ENCODE measurements at places on chromosomes 6 and 20.
A peak's percentile ranks its signal among the peaks of the same experiment; 100 is the strongest.

GRCh38 chr20:31962761-31963160, 5.2 kb upstream of the XKR7 start:
- no peak for DNase-seq

GRCh38 chr6:54204921-54205591, 93.8 kb downstream of the MLIP start:
- DNase-seq: no peak

- DNase-seq: no peak
Observed at GRCh38 chr20:5041433-5041832, 40.1 kb upstream of the SLC23A2 start.

DNA sequence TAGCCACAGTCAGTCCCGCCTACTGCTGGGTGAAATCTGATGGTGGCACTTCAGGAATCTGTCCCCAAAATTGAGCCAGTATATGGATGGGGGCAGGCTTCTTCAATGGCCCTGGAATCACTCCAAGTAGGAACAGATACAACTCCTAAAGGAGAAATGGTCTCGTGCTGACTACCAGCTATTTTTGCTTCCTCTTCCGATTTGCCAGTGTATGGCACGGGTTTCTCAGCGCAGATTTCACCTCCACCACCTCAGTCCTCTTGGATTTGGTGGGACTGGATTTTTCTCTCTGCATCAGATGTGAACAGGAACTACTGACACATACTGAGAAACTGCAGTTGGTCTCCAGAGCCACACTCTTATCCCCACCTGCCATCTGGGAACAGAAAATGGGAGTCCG, 27.2 kb downstream of the PNPLA1 start:
- DNase-seq: no peak

- DNase-seq: no peak
Observed at GRCh38 chr20:63610581-63611435, 16.1 kb downstream of the GMEB2 start.

DNA sequence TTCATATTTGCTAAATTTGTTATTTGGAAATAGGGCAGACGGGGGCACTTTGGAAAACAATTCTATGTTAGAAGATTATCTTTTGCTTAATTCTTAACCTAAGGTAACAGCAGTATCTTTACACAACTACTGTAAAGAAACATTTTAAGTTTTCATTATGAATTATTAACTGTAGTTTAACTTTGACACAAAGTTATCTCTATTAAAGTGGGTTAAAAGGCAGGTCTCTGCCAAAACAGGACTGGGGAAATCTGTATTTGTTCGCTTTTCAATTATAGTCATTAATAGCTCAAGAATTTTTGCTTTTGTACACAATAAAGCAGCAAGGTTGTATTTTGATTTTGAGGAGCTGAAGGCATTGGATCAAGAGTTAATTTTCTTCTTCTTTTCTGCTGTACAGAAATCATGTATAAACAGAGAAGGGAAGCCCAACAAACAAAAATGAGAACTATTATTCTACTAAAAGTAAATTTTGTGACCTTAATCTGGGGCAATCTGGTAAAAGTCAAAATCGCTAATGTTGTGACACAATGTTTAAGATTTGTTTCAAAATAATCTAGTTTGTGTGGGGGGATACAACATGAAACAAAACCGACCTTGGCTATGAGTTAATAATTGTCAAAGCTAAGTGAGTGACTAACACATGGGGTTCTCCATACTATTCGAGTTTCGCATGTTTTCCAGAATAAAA, 2.9 kb downstream of the STAU1 start:
- DNase-seq: no peak

DNA sequence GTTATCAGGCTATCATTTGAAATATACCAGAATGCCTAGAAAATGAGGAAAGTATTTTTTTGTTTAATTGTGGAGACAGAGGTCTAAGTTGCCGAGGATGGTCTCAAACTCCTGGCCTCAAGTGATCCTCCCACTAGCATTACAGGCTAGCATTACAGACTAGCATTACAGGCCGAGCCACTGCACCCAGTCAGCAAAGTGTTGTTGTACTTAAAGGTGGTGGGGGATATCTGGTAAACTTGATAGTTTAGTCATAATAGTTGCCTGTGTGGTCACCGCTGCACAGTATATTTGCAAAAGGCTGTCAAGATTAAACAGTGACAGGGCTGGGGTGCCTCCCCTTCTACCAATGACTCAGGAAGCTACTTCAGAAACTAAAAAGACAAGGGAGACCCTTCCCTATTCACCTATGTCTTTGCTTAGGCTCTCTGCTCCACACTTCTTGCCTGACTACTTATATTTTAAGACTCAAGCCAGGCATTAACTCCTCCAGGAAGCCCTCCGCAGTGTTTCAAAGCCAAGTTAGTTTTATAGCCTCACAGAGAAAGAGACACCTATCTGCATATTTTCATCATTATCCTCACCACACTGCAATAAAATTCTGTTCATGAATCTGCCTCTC, 3.1 kb upstream of the AKIRIN2 start:
- DNase-seq: no peak

DNA sequence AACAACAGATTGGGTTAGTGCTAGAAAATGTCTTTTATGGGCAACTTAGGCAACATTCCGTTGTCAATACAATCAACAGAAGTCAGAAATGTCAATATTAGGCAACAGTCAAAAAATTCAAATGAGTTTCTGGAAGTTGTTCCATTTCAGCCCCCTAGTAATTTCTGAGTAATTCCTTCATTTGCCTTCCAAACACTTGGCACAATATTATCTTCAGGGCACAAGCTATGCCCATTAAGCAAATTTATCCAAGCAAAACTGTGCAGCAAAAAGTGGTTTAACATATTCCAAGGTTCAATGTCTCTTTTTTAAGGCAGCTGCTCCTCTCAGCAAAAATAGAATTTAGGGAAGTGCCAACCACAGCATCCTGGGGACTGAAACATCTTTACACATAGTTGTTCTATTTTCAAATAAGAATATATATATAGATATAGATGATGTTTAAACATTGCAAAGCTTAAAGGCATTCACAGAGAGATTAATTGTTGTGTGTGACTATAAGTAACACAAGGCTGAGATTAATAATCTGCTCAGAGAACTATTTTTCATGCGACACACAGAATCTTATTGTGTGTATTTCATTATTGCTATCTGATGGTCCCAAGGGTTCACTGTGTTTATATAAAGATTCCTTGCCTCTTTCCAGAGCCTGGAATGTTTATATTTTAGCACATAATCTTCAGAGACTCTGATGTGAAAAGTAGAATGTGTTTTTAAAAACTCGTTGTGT, 75.2 kb upstream of the ADTRP start:
- peak; percentile 14 for DNase-seq

DNA sequence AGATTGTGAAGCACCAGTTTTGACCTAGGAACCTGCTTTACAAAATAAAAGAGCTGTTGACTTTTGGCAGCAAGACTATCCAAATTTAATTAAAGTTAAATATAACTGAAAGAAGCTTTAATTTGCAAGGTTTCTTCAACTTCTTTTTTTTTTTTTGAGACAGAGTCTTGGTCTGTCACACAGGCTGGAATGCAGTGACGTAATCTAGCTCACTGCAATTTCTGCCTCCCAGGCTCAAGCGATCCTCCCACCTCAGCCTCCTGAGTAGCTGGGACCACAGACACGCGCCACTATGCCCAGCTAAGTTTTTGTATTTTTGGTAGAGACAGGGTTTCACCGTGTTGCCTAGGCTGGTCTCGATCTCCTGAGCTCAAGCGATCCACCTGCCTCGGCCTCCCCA, 13.7 kb upstream of the CSE1L start:
- no peak for DNase-seq

- peak; percentile 54 for DNase-seq
Observed at GRCh38 chr6:149628875-149629510, 19.5 kb downstream of the KATNA1 start.

- DNase-seq: no peak
Observed at GRCh38 chr20:46139266-46139889, 21.3 kb downstream of the CD40 start.

- no peak for DNase-seq
Observed at GRCh38 chr6:169641461-169642085, 60.3 kb downstream of the WDR27 start.

GRCh38 chr6:36131511-36132245, 1.4 kb downstream of the MAPK13 start:
- DNase-seq: peak; percentile 28

GRCh38 chr6:79234150-79235022, at the start of gene HMGN3:
HMGN3 (minus strand) TSS chr6:79234682.
- peak; percentile 96 for DNase-seq

GRCh38 chr6:14656649-14657048, 539.1 kb downstream of the CD83 start:
- no peak for DNase-seq

DNA sequence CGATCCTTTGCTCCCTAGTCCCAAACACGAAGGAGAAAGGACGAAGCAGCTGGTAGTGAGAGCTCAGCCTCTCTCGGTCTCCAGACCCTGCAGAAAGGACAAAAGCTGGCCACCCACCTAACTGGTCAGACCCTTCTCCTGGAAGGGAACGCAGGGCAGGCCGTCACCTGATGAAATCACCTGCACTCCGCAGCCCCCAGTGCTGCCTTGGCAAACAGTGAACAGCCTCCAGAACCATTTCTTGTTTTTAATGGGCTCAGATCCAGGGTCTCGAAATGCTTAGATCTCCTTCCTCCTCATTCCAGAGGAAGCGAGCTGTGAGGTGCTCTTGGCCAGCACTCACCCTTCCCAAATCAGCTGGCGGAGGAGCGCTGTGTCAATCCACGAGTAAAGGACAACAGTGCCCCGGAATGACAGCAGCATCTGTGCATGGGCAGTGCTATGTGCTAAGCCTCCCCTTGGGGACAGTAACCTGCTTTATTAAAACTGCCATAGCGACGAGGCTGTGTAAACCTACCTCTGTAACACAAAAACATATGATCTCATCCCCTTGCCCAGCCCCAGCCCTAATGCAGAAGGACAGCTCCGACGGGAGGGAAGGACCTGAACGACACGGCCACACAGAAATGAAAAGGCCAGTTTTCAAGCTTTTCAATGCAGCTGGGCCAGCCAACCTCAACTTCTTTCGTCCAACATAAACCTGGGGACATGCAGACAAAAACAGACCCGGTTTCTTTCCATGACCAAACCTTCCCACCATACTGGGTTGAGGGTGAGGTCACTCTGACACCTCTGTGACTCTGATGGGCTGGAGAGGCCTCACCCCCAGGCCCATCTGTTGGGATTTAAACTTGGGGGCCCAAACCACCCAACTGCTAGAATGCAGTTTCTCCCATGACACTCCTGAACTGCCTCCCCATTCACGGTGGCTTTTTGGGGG, 43.3 kb downstream of the SULF2 start:
- no peak for DNase-seq

DNA sequence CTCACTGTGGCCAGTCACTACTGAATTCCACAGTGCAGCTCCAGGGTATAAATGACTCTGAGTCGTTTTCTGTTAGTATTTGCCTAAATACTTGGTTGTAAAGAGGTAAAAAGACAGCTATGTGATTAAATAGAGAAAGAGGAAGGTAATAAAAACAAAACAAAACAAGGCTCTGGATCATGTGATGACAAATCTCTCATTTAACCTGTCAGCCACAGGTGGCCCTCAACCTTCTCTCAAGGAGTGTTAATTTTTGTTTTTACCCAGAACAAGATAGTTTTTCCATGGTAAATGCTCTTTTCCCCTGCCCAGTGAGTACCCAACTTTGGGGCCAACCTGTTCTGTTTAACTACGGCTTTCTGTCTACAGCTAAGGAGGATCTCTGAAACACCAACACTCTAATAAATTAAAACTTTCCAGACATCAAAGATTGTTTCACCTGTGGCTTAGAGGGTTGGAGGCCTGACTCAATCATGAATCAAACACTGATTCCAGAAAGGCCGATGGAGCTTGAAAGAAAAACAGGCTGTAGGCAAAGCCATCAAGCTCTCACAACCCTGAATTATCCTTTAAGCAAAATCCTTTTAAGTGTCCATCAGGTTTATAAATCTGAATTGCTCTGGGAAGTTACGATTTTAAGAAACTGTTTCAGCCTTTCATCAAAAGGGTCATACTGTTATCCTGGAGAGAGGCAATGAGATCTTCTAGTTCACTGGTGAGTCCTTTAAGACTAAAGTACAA, 81.5 kb upstream of the BCLAF1 start:
- DNase-seq: no peak
